GOT3 (cell line): ENCODE measurements at places on chromosomes 3 and 15.

DNA sequence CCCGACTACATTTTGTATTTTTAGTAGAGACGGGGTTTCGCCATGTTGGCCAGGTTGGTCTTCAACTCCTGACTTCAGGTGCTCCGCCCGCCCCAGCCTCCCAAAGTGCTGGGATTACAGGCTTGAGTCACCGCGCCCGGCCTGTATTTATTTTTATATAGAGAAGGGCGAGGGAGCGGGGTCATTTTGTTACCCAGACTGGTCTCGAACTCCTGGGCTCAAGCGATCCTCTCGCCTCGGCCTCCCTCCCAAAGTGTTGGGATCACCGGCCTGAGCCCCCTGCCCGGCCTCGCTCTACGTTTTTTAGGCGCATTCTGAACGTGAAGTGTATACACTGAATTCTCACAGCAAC is 514 bp upstream of the PPP4R2 start:
- no peak for DNase-seq

DNA sequence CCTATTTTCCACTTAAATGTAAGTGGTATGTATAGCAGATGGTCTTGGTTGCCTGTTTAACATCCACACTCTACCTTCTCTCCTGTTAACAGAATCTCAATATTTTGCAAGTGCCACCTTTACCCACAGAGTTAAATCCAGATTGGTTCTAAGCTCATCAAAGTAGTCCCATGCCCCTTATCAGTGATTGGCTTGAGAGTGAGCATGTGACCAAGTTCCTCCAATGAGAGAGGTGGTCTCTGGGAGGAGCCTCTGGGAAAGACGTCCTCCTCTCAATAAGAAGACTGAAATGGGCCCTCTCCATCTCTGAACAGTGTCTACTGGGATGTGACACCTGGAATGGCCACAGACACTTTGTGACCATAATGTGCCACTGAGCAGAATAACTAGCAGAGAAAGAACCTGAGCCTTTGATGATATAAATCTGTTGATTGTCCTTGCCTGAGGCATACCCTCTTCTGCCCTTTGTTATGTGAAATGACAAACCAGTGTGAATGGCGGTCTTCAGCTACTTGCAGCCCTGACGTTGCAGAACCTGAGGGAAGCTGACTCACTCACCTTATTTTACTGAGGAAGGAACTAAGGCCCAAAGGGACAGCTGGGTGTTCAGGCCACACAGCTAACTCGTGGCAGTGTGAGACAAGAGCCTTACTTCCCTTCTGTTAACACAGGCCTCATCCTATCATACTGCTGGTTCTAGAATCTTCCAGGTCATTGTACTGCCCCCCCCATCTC is 42.4 kb upstream of the LARS2 start:
- no peak for DNase-seq

DNA sequence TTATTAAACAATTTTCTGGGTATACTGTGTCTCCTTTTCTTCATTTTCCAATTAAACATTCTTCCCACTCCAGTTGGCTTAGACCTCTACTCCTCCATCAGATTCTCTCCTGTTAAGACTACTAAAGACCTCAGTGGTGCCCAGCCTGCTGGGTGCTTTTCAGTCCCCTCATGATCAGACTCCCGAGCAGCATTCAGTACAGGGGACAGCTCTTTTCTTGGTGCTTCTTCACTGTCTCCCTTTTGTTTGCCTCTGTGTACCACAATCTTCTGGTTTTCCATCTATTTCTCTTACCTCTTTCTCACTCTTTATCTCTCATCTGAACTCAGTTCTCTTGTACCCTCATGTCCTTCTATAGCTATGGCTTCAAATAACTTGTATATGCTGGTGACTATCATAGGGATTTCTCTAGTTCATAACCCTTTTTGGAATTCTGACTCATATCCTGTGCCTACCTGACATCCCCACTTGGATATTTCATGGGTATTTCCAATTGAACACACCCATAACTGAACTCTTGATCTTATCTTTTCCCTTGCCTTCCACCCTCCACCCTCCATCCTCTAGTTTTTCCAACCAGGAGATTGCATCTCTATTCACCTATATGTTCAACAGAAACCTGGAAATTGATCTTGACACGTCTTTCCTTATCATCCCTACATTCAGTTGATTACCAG is 55.6 kb upstream of the ABHD10 start:
- DNase-seq = no peak

DNA sequence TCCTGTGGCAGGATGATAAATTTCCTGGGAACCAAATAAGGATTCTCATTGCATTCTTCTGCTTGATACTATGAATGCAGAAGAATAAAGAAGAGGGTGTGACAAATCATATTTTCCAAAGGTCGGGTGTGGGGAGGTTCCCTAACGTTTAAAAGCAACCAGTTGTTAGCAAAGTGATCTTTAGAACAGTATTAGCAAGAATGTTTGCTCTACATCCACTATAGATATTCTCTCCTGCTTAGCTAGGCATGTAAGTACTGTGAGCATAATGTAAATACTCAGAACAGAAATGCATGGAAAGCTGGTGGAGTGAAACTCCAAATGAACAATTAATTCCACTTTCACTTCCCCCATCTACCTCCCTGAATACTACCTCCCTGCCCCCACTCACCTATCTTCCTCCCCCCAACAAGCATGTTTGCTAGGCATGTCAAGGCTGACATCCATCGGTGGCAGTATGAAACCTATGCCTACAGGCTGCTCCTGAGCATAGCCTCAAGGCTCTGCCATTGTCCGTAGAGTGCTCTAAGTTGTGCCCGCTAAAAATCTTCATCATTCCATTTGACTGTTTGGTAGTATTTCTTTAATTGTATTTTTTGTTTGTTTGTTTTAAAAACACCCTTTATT is 329.7 kb downstream of the TIGIT start:
- no peak for DNase-seq

DNA sequence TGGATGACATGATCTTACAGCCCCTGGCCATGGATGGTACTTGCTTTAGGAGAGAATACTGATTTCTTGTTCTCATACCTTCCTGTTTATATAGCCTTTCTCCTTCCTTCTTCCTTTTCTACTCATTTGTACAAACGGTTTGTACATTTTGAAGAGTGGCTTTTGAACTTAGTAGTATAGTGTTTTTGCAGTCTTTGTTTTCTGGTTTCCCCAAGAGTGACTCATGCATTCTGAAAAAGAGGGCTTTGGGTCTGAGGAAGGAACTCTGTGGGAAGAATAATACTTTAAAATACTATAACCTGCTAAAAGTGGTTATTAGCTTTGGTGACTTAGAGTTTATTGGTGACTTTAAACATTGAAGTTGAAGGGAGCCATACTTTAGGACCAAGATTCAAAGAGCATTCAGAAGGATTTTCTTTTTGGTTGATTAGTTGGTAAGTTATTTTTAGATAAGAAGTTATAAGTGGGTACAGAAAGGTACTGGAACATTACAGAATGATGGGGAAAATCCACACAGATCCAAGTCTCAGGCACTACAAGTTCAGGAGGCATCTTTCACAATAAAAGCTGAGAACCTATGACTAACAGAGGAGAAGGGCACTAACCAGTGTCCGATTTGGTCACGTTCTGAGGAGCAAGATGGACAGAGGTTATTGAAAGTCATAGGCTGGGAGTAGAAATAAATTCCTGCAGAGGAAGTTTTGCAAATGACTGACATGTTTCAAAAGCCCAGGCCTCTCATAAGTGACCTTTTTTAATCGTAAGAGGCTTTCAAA is 369.6 kb upstream of the AZI2 start:
- DNase-seq = no peak

GRCh38 chr3:193780810-193781478 is 187.9 kb downstream of the OPA1 start:
- peak; percentile 33 for DNase-seq

DNA sequence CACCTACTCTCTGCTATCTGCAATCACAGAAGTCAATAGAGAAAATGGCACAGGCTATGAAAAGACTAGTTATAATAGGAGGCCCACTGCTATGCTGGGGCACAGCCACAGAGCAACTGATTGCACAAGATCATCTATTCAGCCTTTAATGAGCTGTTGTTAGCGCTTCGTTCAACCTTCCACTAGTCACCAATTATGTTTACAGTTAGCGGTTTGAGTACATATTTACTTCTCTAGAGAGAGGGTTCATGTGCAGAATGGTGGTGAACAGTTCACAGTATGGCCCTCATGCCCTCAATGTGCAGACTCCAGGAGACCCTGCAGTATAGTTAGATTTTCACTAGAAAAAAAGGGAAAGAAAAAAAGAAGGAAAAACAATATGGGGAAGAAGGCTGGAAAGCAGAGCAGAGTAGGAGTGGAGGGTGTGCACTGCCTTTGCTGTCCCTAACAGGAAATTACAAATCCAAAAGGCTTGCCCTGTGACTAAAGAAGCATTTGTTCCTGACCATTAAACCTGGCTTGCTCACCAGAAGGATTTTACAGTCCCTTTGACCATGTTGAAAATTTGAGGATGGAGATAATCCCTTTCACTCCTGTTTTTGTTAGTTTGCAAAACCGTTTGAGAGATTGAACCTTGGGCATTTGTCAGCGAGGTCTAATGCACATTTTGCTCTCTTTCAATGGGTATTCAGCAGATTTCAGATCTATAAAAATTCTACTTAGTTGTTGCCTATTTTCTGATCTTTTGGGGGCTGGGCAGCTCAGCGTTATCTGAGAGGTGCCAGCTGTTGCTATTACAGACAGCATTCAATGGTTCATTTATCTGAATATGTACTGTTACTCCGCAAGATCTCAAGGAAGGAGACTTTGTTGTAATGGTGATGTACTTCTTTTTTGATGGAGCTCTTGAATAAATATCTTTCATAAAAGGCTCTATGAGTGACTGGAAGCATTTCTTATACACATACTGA is 296.1 kb downstream of the LSAMP start:
- DNase-seq = no peak

- no peak for DNase-seq
Measured at GRCh38 chr3:185764163-185764979, 60.5 kb downstream of the IGF2BP2 start.

- DNase-seq = no peak
Measured at GRCh38 chr15:66117841-66118240, 135.7 kb downstream of the MEGF11 start.

DNA sequence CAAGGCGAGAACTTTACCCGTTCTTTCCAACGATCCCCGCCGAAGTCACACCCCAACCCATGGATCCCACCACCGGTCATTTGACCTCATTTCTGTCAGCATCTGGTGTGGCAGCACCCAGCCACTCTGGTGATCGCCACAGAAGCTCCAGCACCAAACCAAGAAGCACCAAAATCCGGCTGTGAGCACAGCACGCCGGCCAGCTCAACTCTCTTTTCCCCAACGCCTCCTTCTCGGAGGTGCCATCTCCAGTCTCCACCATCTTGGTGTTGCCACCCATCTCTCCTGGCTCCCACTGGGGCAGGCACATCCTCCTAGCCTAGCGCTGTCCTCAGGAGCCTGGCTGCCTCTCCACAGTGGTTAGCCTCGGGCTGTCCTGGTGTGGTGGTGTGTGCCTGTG is 6.5 kb downstream of the MUC4 start:
- no peak for DNase-seq

- DNase-seq = no peak
Measured at GRCh38 chr3:61464518-61465140, 96.7 kb upstream of the PTPRG start.

DNA sequence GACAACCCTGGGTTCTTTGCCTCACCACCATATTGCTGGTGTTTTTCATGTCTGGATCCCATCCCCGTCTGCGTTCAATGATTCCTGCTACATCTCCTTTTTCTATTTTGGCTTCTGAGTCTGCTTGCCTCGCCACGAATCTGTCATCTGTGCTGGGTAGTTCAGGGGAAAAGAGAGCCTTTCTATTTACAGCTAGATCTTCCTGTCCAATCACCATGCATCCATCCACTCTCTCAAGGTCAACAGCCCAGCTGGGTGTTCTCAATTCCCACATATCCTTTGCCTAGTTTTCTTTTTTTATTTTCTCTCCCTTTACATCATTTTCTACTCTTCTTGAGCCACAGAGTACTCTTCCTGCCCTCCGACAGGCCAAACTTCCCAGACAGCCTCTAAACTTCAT is 104.8 kb upstream of the RAD18 start:
- DNase-seq = no peak

GRCh38 chr15:58169934-58170333 is 31.8 kb downstream of the AQP9 start:
- no peak for DNase-seq

DNA sequence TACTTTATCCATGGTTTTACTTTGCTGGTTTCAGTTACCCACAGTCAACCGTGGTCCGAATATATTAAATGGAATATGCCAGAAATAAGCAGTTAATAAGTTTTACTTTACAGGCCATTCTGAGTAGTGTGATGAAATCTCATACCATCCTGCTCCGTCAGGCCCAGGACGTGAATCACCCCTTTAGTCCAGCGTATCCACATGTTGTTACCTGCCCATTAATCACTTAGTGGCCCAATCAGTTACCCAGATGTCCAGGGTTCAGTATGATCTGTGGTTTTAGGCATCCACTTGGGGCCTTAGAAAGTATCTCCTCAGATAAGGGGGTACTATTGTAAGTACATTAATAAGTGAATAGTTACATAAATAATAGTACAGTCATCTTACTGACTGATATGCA is 88.0 kb downstream of the TTBK2 start:
- no peak for DNase-seq

- no peak for DNase-seq
Measured at GRCh38 chr3:46932455-46933225, 43.9 kb downstream of the CCDC12 start.

DNA sequence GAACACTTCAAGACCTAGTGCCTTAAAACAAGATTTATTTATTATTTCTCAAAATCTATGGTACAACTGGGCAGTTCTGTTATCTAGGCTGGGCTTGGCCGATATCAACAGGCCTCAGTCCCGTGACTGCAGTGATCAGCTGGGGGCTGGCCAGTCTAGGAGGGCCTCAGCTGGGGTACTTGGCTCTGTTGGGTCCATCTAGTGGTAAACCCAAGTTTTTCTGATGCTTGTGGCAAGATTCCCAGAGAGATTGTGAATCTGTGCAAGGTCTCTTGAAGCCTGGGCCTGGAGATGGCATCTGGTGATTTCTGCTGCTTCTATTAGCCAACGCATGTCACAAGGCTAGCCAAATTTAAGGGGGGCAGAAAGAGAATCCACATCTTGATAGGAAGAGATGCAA is 482.4 kb upstream of the SGO1 start:
- no peak for DNase-seq

DNA sequence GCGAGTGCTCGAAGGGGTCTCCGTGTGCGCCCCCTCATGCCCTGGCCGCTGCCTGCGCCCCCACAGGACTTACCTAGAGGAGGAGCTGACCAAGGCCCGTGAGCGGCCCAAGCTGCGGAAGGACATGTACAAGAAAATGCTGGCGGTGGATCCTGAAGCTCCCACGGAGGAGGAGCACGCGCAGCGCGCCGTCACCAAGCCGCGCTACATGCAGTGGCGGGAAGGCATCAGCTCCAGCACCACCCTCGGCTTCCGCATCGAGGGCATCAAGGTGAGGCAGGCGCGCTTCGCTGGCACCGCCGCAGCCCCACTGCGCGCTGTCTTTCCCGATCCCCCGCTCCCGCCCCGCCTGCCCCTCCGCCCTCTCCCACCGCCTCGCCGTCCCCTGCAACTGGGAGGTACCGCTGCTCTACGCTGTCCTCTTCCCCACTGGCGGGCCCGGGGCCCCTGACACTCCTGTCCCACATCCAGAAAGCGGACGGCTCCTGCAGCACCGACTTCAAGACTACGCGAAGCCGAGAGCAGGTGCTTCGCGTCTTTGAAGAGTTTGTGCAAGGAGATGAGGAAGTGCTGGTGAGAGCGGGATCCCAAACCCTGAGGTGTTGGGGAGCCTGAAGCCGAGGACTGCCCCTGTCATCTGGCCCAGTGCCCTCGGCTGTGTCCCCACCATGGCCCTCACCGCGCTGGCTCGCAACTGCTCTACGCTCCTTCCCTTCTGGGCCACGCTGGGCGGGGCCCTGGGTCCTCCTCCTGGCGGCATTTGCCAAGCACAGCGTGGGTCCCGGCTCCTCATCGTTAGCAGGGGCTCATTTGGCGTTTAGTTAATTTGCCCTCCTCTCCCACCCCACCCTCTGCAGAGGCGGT is 8.5 kb downstream of the ITPKA start:
- DNase-seq = no peak
